Vagina (tissue), 2 donors: ENCODE measurements at places on chromosomes 4 and X. TPM values are rescaled to one million over a fixed set of nuclear protein-coding genes. Genes with fewer than 3 reads are reported as not detected.

DNA sequence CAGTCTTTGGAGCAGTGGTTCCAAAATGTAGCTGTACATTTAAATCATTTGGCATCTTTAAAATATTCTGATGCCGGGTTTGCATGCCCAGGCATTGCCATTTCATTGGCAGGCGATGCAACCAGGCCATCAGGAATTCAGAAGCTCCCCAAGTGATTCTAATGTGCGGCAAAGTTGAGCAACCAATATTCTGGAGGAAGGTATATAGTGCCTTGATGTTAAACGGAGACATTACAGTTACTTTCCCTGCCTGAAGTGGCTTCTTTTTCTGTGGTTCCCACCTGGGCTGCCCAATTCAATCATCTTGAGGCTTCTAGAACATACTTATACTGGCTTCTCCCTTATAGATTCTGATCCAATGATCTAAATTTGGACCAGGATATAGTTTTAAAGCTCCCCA is 68.7 kb upstream of the PGM2 start:
- no peak overlapping the region for H3K4me3 ChIP-seq
- H3K4me1 ChIP-seq, result peaks cover 10% of the 10 kb centered on the region
- no peak for DNase-seq
- no peaks in the 10 kb centered on the region for H3K36me3 ChIP-seq
- H3K27ac ChIP-seq, result no peak overlapping the region
- H3K27me3 ChIP-seq, result no peaks in the 10 kb centered on the region

Gene SSX4
- not detected for total RNA-seq

- H3K4me1 ChIP-seq, result peaks cover 15% of the 10 kb centered on the region
- no peak for DNase-seq
- H3K27me3 ChIP-seq, result no peaks in the 10 kb centered on the region
- H3K36me3 ChIP-seq, result no peaks in the 10 kb centered on the region
These were observed 391.4 kb downstream of the RAB28 start for GRCh38 chr4:13092702-13093101.

Gene TBC1D8B
- 4.7 TPM for total RNA-seq

- DNase-seq, result no peak
- H3K36me3 ChIP-seq, result no peaks in the 10 kb centered on the region
- no peak overlapping the region for H3K4me3 ChIP-seq
- no peaks in the 10 kb centered on the region for H3K4me1 ChIP-seq
- no peaks in the 10 kb centered on the region for H3K27me3 ChIP-seq
These were observed 1016.5 kb downstream of the SH3BGRL start for GRCh38 chrX:82218361-82218760.

Gene FOXO4
- total RNA-seq, result 22.8 TPM

DNA sequence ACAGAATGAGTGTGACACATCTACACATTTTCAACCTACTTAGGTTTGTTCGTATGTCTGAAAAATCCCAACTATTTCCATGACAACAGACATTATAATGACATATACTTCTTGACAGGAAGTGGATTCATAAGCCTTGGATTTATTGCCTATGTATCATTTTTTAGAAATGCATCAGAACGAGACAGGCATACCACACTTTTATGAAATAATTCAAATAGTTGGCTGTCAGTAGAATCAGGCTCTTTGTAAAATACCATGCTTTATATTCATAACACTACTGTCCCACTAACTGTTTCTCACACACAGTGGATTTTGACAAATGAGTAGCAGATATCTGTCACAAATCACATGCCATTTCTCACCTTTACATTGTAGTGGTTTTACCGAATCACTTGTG is 173.2 kb downstream of the BEND2 start:
- H3K4me3 ChIP-seq, result no peak overlapping the region
- H3K4me1 ChIP-seq, result no peaks in the 10 kb centered on the region
- no peaks in the 10 kb centered on the region for H3K27me3 ChIP-seq

Gene SPATA4
- not detected for total RNA-seq

DNA sequence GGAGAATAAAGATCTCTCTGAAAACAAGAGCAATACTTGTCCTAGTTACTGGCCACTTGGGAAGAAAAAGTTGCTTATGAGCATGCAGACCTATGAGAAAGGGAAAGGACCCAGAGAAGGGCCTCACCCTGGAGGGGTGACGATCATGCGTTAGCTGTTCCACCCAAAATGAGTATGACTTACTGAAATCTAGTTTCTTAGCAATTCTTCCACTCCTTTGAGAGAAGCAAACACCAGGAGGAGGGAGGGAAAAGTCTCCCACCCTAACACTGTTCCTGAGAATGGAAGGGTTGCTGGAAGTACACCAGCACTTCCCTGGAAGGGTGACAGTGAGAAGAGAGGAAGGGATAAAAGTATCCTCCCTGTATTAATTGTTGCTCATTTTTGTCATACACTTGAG is 107.9 kb downstream of the ADGRL3 start:
- H3K27ac ChIP-seq, result no peak overlapping the region
- H3K36me3 ChIP-seq, result no peaks in the 10 kb centered on the region
- no peak for DNase-seq
- H3K27me3 ChIP-seq, result no peaks in the 10 kb centered on the region
- no peaks in the 10 kb centered on the region for H3K4me1 ChIP-seq

Gene SORCS2
- 5.4 TPM for total RNA-seq

Gene SPANXD
- total RNA-seq, result not detected

DNA sequence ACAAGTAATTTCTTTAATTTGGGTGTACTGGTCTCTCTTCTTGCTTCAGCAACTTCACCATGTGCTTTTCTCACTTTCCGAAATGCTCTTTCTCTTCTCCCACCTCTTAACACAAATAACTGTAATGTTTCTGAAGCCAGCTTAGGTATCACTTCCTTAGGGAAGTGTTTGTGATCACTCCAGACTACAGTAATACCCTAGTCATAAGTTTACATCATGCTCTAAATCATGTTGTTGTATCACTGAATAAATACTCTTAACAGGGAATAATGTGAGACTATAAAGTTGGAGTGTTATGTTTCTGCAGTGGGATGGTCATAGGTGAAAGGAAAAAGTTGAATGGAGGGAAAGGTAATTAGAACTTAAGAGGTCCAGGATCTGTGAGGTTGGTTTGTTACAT is 712.3 kb downstream of the C4orf33 start:
- no peaks in the 10 kb centered on the region for H3K27me3 ChIP-seq
- H3K27ac ChIP-seq, result no peak overlapping the region
- no peak for DNase-seq
- no peak overlapping the region for H3K4me3 ChIP-seq
- no peaks in the 10 kb centered on the region for H3K36me3 ChIP-seq

- no peak overlapping the region for H3K27ac ChIP-seq
- H3K4me1 ChIP-seq, result no peaks in the 10 kb centered on the region
- H3K4me3 ChIP-seq, result no peak overlapping the region
- no peak for DNase-seq
These were observed 315.5 kb downstream of the BCOR start for GRCh38 chrX:39782276-39782675.

Gene CNKSR2
- total RNA-seq, result 4.2 TPM

Gene ZRSR2
- total RNA-seq, result 12.5 TPM

DNA sequence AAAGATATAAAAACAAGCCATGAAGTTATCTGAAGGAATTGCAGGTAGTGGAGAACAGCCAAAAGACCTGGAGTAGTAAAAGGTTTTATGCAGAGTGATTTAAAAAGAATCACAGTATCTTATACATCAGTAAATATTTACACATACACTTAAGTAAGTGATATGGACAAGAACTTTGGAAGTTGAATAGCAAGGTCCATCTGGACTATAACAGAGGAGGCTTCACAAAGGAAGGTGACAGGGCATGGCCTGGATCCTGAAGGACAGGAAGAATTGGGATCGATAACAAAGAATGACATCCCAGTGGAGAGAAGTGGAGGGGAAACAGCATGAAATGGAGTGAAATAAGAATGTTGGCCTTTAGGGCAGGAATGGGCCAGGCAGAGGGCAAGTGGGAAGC is 46.2 kb downstream of the TET2 start:
- H3K4me1 ChIP-seq, result peaks cover 54% of the 10 kb centered on the region
- H3K27ac ChIP-seq, result no peak overlapping the region
- H3K27me3 ChIP-seq, result no peaks in the 10 kb centered on the region
- no peaks in the 10 kb centered on the region for H3K36me3 ChIP-seq

- no peaks in the 10 kb centered on the region for H3K36me3 ChIP-seq
- no peak for DNase-seq
- H3K4me3 ChIP-seq, result no peak overlapping the region
- H3K27ac ChIP-seq, result no peak overlapping the region
These were observed 386.0 kb downstream of the TLL1 start for GRCh38 chr4:166259081-166259480.

GRCh38 chr4:155179216-155179615 is 29.2 kb upstream of the NPY2R start:
- H3K36me3 ChIP-seq, result no peaks in the 10 kb centered on the region
- H3K27me3 ChIP-seq, result no peaks in the 10 kb centered on the region
- DNase-seq, result no peak
- no peak overlapping the region for H3K4me3 ChIP-seq
- no peak overlapping the region for H3K27ac ChIP-seq

Gene KIT
- 16.7 TPM for total RNA-seq

DNA sequence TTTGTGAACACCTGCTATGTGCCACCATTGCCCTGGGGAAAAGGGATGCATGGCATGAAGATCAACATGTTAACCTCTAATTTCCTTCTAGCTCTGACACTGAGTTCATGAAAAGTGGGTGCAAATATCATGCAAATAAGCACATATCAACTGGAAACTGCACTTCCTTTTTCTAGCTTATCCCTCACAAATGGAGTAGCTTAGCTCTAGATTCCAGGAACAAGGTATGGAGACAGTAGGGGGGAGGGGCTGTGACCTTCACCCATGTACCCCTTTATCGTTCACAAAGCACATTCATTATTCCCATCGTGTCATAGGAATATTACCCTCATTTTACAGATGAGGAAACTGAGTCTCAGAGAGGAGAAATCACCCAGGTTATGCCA is 37.4 kb downstream of the STARD8 start:
- H3K36me3 ChIP-seq, result no peaks in the 10 kb centered on the region
- no peak overlapping the region for H3K27ac ChIP-seq
- H3K4me1 ChIP-seq, result no peaks in the 10 kb centered on the region
- DNase-seq, result no peak
- H3K27me3 ChIP-seq, result no peaks in the 10 kb centered on the region
- H3K4me3 ChIP-seq, result no peak overlapping the region

DNA sequence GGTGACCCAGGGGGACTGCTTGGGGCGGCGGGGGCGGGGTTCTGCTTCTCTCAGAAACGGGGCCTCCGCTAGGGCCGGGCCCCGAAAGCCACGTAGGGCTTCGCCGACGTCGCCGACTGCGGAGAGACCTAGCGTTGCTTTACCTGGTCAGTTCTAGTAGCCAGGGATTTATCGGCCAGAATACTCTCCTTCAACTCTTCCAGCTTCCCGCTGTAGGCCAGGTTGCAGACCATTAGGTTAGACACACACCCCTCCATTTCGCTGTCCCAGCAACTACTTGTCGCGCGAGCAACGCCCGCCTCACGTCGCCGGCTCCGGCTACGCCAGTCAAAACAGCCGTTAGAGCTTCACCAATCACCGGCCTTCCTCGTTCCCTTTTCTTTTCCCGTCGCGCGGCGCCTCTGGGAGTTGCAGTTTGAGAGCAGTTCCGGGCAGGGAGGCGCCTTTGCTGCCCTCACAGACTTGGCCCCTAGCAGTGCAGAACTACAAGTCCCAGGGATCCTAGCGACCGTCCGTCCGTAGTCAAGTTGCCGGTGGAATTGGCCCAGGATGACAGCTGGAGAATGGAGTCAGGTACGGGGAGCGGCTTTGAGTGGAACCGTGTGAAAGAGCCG is at the start of the genes ATG4A and PSMD10:
ATG4A (plus strand) TSS at position 515 of the 614 bp plus-strand sequence; CDS start at position 564, 49 bp downstream.
PSMD10 (minus strand) TSS at position 279 of the 614 bp plus-strand sequence; CDS start at position 257, 22 bp downstream.
- no peak for DNase-seq
- H3K27ac ChIP-seq, result peak within 1 kb of the TSS; percentile 78
- peaks cover 12% of the 10 kb centered on the region for H3K4me1 ChIP-seq
- peak within 1 kb of the TSS; percentile 56 for H3K4me3 ChIP-seq
- H3K27me3 ChIP-seq, result no peaks in the 10 kb centered on the region
- H3K36me3 ChIP-seq, result no peaks in the 10 kb centered on the region

Gene STK32B
- 6.4 TPM for total RNA-seq

Gene FABP2
- not detected for total RNA-seq

GRCh38 chrX:78387364-78387763 is 60.0 kb upstream of the CYSLTR1 start:
- no peaks in the 10 kb centered on the region for H3K36me3 ChIP-seq
- H3K4me3 ChIP-seq, result no peak overlapping the region
- no peak for DNase-seq
- no peaks in the 10 kb centered on the region for H3K4me1 ChIP-seq
- no peak overlapping the region for H3K27ac ChIP-seq
- H3K27me3 ChIP-seq, result no peaks in the 10 kb centered on the region

- no peak overlapping the region for H3K4me3 ChIP-seq
- no peaks in the 10 kb centered on the region for H3K27me3 ChIP-seq
- H3K36me3 ChIP-seq, result no peaks in the 10 kb centered on the region
- DNase-seq, result no peak
- H3K4me1 ChIP-seq, result no peaks in the 10 kb centered on the region
These were observed 57.0 kb downstream of the RLIM start for GRCh38 chrX:74557378-74557777.

- DNase-seq, result no peak
- H3K4me1 ChIP-seq, result no peaks in the 10 kb centered on the region
- H3K27me3 ChIP-seq, result no peaks in the 10 kb centered on the region
- H3K36me3 ChIP-seq, result no peaks in the 10 kb centered on the region
- no peak overlapping the region for H3K4me3 ChIP-seq
These were observed 66.1 kb upstream of the WDR1 start for GRCh38 chr4:10182446-10183424.

- H3K4me3 ChIP-seq, result no peak overlapping the region
- H3K4me1 ChIP-seq, result no peaks in the 10 kb centered on the region
- no peaks in the 10 kb centered on the region for H3K27me3 ChIP-seq
- no peak overlapping the region for H3K27ac ChIP-seq
- no peaks in the 10 kb centered on the region for H3K36me3 ChIP-seq
These were observed 7.3 kb downstream of the ZNF280C start for GRCh38 chrX:130261296-130261893.

DNA sequence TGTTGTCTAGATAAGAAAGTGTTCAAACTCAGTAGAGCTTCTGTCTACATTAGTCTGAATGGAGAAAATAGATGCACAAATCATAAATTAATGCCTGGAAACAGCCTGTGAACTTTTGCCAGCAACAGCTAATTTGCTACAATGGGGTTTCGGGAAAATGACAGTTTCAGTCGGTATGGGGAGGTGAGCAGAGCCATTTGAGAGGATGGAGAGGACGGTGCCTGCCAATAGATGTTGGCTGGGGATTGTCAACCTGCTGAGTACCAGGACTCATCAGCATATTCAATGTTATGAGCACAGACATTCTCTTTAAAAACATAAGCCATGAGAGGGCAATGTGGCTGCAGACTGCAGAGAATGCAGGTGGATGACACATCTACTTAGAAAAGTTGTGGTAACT is 230.3 kb upstream of the PCDH18 start:
- no peaks in the 10 kb centered on the region for H3K4me1 ChIP-seq
- H3K27ac ChIP-seq, result no peak overlapping the region
- no peak overlapping the region for H3K4me3 ChIP-seq
- no peaks in the 10 kb centered on the region for H3K36me3 ChIP-seq
- DNase-seq, result no peak
